Endothelial cell (in vitro differentiated cells): ENCODE measurements at places on chromosomes 16 and 17. TPM values are rescaled to one million over a fixed set of nuclear protein-coding genes. Genes with fewer than 3 reads are reported as not detected.

The TMED6 gene
- total RNA-seq = 1.2 TPM

The SMARCE1 gene
- total RNA-seq = 138 TPM

The SLC6A4 gene
- 1.0 TPM for total RNA-seq

The BRICD5 gene
- 21.1 TPM for total RNA-seq

The NTN1 gene
- total RNA-seq = 6.6 TPM

The NACA2 gene
- not detected for total RNA-seq
